Adipocyte (in vitro differentiated cells): ENCODE measurements at places on chromosomes 13 and 19.

DNA sequence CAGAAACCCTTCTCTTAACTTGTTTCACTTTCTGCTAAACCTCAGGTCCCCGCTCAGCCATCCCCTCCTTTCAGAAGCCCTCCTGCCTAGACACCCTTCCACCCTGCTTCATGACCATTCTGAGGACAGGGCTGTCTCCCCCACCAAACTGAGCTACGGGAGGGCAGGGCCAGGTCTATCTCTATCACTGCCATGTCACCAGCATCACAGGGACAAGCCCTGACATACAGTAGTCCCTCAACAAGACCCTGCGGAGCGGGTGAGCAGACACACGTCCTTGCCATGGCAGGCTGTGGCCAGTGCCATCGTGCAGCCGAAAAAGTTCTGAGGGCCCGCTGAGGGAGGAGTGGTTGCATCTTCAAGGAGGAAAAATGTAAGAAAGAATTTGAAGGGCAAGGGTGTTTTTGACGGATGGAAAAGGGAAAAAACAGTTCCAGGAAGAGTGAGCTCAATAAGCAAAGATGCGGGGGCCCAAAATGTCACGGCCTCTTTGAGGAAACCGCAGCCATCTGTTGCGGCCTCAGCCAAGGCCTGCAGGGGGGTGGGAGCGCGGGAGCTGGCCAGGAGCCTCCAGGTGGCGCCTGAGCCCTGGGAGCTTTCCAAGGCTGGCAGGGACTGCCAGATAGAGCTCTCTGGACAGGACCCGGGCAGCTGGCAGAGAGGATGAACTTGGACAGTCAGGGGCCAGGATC, 8.1 kb downstream of the PTGIR start:
- DNase-seq: peak; percentile 68

DNA sequence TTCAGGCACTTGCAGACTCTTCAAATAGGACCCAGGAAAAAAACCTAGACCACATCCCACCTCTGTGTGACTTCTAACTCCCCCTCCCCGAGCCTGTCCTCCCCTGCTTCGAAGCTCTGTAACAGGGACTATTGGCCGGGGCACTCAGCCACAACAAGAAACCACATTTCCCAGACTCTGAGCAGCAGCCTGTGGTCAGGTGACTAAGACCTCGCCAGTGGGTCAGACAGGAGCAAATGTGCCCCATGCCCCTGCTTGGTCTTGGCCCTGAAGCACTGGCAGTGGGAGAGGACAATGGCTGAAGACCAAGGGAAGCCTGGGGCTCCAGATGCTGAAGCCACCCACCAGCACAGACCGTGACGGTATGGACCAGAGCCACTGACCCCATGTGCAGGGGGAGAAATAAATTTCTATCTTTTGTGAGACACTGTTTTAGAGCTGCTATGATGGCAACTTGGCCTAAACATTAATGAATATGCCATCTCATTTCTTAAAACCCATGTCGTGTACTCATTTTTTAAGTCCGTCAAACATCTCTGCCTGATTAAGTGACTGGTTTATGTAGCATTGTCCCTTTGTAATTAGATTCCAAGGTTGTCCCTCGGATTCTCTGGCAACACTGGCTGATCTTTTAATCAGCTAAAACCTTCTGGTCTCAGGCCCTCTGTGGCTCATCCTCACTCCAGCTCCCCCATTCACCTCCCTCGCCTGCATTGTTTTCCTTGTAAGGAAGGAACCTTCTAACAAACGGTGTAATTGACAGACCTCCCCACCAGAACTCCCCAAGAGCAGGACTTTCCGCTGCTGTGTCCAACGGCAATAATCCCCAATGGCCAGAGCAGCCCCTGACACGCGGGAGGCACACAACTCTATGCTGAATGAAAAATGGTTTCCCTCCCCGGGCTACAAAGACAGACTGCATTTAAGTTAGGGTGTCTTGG, 98.4 kb downstream of the STK24 start:
- DNase-seq: no peak

- no peak for DNase-seq
Measured at GRCh38 chr13:85473144-85473543, 326.1 kb downstream of the SLITRK6 start.

DNA sequence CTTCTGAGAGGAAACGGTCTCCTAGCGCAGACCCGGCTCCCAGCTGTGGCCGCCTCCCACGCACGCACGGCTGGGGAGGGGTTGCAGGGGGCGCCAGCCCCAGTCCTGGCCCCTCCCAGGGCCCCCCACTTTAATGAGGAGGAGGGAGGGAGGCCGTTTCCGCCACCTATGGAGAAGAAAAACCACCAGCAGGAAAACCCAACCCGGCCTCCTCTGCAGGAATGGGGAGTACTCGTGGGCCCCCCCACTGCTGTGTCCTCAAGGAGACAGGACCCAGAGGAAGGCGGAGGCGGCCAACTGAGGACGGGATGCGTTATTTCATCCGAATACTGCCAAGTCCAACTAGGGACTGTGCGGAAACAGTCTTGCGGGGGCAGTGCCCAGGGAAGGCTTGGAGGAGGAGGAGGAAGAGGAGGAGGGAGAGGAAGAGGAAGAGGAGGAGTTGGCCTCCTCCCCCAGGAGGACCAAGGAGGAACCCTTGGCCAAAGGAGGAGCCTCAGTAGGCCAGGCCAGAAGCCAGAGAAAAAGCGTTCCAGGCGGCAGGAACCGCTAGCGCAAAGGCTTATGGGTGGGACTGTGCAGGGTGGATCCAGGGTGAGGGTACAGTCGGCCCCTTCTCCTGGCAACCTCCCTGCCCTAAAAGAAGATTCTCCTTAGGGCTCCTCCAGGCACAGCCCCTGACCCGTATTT, 3.9 kb upstream of the SSBP4 start:
- DNase-seq: peak; percentile 53
